ENCODE measurements at places on chromosomes 5 and 9. TPM values are rescaled to one million over a fixed set of nuclear protein-coding genes. Genes with fewer than 3 reads are reported as not detected.

DNA sequence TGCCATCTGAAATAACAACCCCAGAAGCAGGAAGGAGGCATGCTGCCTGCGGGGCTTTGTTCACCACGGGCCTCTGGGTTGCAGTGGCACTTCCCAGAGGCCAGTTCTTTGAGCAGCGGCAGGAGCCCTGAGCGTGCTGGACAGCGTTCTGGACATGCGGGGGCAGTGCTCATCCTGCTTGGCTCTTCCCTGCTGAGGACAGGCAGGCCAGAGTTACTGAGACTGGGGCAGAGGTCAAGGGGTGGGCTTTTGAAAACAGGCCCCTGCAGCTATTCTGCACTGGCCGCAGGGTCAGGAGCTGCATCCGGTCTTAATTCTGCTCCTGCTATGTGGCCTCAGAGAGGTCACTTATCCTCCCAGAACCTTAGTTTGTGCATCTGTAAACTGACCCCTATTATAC, 258.6 kb downstream of the FSTL4 start:
- peaks cover 16% of the 10 kb centered on the region for H3K4me1 ChIP-seq
- no peaks in the 10 kb centered on the region for H3K36me3 ChIP-seq
- H3K4me3 ChIP-seq: no peak overlapping the region
- DNase-seq: peak; percentile 28
- no peaks in the 10 kb centered on the region for H3K27me3 ChIP-seq

DNA sequence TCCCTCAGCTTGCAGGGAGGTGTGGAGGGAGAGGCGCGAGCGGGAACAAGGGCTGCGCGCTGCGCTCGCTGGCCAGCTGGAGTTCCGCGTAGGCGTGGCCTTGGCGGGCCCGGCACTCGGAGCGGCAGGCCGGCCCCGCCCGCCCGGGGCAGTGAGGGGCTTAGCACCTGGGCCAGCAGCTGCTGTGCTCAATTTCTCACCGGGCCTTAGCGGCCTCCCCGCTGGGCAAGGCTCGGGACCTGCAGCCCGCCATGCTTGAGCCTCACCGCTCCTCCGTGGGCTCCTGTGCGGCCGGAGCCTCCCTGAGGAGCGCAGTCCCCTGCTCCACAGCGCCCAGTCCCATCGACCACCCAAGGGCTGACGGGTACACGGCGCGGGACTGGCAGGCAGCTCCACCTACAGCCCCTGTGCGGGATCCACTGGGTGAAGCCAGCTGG, 1516.4 kb downstream of the EFNA5 start:
- no peaks in the 10 kb centered on the region for H3K27me3 ChIP-seq
- H3K36me3 ChIP-seq: no peaks in the 10 kb centered on the region
- DNase-seq: peak; percentile 28
- H3K27ac ChIP-seq: no peak overlapping the region

Gene MRRF
- total RNA-seq: 38.8 TPM

DNA sequence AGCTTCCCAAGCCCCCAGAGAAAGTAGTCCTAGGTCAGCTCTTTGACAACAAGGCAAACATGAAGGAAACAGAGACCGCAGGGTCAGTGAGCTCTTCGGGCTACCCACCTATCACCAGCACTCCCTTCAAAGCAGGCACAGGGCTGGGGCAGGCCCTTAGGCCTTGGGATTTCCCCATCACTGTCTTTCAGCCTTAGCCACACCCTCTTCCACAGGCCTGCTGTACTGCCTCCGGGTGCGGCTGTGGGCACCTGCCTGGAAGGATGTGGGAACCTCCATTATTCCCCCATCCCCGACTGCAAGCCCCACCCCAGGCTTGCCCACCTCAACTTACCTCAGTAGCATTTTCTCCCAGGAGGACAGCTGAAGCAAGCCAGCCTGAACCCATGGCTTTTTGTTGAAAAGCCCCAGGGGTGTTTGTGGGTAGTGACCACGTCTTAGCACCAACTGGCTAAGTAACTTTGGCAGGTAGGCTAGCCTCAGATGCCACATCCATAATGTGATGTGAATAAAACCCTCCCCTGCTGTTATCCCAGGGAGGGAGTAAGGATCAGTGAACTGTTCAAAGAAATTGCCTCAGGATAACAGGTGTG, 100.2 kb downstream of the PIK3R1 start:
- peaks cover 5% of the 10 kb centered on the region for H3K36me3 ChIP-seq
- no peaks in the 10 kb centered on the region for H3K27me3 ChIP-seq
- no peak overlapping the region for H3K4me3 ChIP-seq

DNA sequence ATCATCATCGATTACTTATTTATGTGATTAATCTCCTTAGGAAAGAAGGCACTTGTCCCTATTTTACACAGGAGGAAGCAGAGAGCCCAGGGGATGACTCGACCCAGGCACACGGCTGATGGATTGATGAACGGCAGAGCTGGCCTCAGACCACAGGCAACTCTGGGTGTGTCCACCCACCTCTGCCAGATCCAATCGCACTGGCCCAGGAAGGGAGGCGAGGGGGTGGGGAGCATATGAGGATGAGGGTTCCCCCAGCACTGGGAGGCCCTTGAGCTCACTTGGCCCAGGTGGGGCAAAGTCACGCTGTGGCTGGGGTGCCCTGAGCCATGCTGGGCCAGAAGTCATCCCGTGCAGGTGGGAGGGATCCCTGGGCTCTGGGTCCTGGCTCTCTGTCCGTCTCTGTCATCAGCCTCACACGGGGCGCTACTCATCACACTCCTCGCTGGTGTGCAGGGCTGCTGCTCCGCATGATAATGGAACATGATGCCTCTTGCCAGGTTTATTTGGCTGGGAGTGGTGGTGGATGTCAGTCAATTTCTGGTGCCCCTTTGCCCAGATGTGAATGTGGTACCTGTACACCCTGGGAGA, 160.1 kb downstream of the GAPVD1 start:
- no peaks in the 10 kb centered on the region for H3K27me3 ChIP-seq
- H3K4me1 ChIP-seq: no peaks in the 10 kb centered on the region
- DNase-seq: no peak
- no peak overlapping the region for H3K27ac ChIP-seq

Gene PCDHA11
- 5.8 TPM for total RNA-seq

Gene CBY3
- 0.37 TPM for total RNA-seq

GRCh38 chr5:97106216-97106581, 36.2 kb downstream of the LIX1 start:
- peaks cover 24% of the 10 kb centered on the region for H3K4me1 ChIP-seq
- H3K36me3 ChIP-seq: no peaks in the 10 kb centered on the region
- no peak for DNase-seq
- H3K4me3 ChIP-seq: no peak overlapping the region

Gene PRRC2B
- 314 TPM for total RNA-seq

DNA sequence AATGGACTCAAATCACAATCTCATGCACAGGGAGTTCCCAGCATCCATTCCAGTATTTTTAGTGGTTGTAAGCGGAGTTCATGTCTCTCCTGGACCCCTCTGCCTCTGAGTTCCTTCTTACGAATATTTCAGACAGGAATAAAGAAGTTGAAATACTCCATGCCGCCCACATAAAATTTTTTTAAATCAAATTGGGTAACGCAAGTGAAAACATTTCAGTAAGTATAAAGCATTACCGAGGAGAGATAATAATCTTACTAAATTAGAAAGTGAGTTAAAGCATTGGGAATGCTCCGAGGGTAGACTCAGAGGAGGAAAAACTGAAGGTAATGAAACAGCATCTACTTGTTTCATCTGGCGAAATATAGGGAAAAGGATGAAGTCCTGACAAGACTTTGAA, 317.6 kb downstream of the ARRDC3 start:
- peaks cover 13% of the 10 kb centered on the region for H3K4me1 ChIP-seq
- DNase-seq: no peak
- H3K4me3 ChIP-seq: no peak overlapping the region
- H3K27me3 ChIP-seq: no peaks in the 10 kb centered on the region
- no peak overlapping the region for H3K27ac ChIP-seq
- no peaks in the 10 kb centered on the region for H3K36me3 ChIP-seq

Gene NPR2
- total RNA-seq: 10.1 TPM

Gene OLFM1
- total RNA-seq: 31.8 TPM

Gene C9orf50
- total RNA-seq: 0.11 TPM

DNA sequence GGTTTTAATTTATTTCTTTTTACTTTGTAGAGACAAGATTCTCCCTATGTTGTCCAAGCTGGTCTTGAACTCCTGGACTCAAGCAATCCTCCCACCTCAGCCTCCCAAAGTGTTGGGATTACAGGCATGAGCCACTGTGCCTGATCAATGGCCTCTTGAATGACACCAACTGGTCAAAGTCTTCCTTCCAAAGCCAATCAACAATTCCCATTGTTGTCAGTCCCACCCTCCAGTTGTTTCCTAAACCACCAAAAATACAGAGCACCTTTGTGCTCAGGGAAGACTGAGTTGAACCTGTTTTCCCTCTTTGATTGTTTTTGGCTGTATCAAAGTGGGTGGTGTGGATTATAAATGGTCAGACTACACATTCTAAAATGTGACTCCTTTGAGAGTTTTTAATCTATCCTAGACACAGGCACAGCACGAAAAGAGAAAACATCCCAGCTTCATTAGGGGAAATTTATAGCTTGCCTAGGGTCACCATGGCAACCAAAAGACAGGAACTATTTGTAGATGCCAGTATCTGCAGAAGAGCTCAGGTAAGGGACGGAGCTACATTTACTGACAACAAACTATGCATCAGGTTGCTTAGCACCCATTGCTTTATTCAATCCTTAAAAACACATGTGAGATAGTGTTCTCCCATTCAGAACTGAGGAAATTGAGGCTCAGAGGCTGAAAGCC, 27.6 kb upstream of the ATP6V1G1 start:
- no peak overlapping the region for H3K27ac ChIP-seq
- no peak overlapping the region for H3K4me3 ChIP-seq
- no peak for DNase-seq
- peaks cover 5% of the 10 kb centered on the region for H3K4me1 ChIP-seq

Gene SLC6A7
- not detected for total RNA-seq

Gene SEMA4D
- total RNA-seq: 60.5 TPM

GRCh38 chr9:89435071-89435823, 62.7 kb downstream of the SEMA4D start:
- H3K27ac ChIP-seq: peak overlapping the region; percentile 100
- no peaks in the 10 kb centered on the region for H3K36me3 ChIP-seq
- peaks cover 90% of the 10 kb centered on the region for H3K4me1 ChIP-seq

DNA sequence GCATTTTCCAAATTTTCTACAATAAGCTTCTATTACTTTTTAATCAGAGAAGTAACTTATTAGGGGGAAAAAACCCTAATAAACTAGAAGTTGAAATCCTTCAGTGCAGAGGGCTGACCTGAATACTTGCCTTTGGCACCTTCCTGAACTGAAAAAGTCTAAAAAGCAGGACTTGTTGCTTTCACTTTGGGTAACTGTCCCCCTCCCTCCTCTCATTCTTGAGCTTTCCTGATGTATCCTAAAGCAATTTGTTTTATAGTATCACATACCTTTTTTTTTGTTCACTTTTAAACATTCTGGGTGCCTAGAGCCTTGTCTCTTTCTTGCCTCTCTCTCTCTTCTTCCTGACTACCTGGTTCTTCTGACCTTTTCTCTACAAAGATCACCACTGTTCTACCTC, 64.0 kb upstream of the ERBIN start:
- no peak overlapping the region for H3K27ac ChIP-seq
- H3K4me3 ChIP-seq: no peak overlapping the region
- no peaks in the 10 kb centered on the region for H3K36me3 ChIP-seq
- no peaks in the 10 kb centered on the region for H3K4me1 ChIP-seq

GRCh38 chr9:137056739-137057415, 3.0 kb upstream of the ENTPD2 start:
- H3K4me3 ChIP-seq: no peak overlapping the region
- H3K36me3 ChIP-seq: no peaks in the 10 kb centered on the region
- no peak overlapping the region for H3K27ac ChIP-seq
- H3K27me3 ChIP-seq: peaks cover 25% of the 10 kb centered on the region

DNA sequence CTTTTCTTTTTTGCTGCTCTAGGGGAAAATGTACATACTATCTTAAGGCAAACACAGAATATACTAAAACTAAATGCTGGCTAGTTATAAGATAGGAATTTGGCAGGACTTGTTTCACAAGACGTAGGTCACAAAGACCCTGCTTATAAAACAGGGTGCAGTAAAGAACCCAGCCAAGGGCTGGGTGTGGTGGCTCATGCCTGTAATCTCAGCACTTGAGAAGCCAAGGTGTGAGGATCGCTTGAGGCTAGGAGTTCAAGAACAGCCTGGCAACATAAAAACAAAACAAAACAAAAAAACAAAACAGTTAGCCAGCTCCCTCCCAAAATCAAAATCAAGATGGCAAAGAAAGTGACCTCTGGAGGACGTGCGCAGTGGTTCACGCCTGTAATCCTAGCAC, 49.5 kb upstream of the DENND4C start:
- H3K27ac ChIP-seq: no peak overlapping the region
- H3K36me3 ChIP-seq: no peaks in the 10 kb centered on the region
- DNase-seq: no peak
- no peaks in the 10 kb centered on the region for H3K27me3 ChIP-seq

Gene EQTN
- total RNA-seq: 1.4 TPM

GRCh38 chr5:130836729-130837649, 328.1 kb downstream of the HINT1 start:
- no peak for DNase-seq
- H3K27ac ChIP-seq: no peak overlapping the region
- no peaks in the 10 kb centered on the region for H3K27me3 ChIP-seq
- H3K4me1 ChIP-seq: peaks cover 7% of the 10 kb centered on the region
- no peak overlapping the region for H3K4me3 ChIP-seq
- peaks cover under 1% of the 10 kb centered on the region for H3K36me3 ChIP-seq

- peak overlapping the region; percentile 79 for H3K4me3 ChIP-seq
- H3K36me3 ChIP-seq: peaks cover 6% of the 10 kb centered on the region
- H3K4me1 ChIP-seq: peaks cover 28% of the 10 kb centered on the region
Measured at GRCh38 chr5:56910210-56910965, 992 bp downstream of the SETD9 start.

Gene SCGB3A2
- 57.3 TPM for total RNA-seq

DNA sequence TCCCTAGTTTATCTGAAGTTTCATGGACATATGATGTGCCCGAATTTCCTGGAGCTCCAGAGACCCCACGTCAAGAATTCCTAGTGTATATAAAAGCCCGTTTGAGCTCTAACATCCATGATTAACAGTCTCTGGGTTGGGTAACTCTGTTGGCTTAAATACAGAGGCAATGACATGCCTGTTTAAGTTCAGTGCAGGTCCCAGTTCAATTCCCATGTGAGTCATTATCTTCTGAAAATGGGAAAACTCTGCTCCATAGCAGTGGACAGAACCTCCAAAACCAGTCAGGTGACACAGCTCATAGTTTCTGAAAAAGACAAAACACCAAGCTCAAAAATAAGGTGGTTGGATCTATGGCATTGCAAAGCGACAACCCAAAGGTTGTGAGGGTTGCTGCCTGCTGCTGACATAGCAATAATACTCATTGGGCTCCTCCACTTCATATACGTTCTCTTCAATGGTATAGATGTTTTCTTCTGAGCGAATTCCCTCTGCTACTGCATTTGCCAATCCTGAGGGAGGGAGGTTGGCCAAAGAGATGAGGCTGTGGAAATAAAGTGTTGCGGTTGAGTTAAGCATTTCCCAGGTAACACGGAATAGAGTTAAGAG, 22.0 kb downstream of the HAVCR2 start:
- H3K4me1 ChIP-seq: no peaks in the 10 kb centered on the region
- no peaks in the 10 kb centered on the region for H3K36me3 ChIP-seq
- no peak for DNase-seq

Gene HTR1A
- total RNA-seq: 0.46 TPM

DNA sequence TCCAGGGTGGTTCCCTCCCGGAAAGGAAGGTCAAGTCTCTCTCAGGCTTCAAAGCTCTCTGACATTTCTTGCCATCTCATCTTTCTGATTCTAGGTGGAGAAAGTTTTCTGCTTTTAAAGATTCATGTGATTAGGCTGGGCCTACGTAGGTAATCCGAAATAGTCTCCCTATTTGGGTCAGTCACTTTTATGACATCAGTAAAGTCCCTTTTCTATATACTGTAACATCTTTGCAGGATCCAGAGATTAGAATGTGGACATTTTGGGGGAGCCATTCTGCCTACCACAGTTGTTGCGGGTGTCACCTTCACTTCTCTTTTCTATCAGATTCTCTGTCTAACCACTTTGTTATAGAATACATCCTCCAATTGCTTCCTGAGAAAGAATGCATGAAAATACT, 1.9 kb upstream of the RNF180 start:
- peaks cover 34% of the 10 kb centered on the region for H3K27me3 ChIP-seq
- H3K36me3 ChIP-seq: no peaks in the 10 kb centered on the region
- H3K4me3 ChIP-seq: no peak overlapping the region
- peaks cover 7% of the 10 kb centered on the region for H3K4me1 ChIP-seq
- no peak overlapping the region for H3K27ac ChIP-seq
